HEK293T (cell line): ENCODE measurements at places on chromosomes 2 and 18.
A peak's percentile ranks its signal among the peaks of the same experiment; 100 is the strongest.

- no peak for DNase-seq
Measured at GRCh38 chr2:2325516-2325915, 5.6 kb downstream of the MYT1L start.

DNA sequence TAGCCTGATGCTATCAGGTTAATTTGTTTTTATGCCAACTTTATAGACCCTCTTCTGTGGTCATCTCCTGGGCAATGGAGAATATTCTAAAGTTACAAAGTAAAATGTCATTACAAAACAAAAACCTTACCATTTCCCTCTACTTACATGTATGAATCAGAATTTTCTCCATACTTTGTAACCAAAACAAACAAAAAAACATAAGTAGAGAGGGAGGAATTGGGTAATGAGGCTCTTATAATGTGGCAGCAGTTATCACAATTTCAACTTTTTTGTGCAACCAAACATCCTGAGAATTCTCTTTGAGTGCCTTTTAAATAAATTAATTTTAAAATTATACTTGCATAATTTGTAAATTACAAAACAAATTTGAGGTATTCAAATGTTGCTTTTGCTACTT lies 332.8 kb downstream of the TXNL1 start:
- no peak for DNase-seq

GRCh38 chr2:9484533-9484932 lies 10.2 kb downstream of the IAH1 start:
- DNase-seq = no peak

DNA sequence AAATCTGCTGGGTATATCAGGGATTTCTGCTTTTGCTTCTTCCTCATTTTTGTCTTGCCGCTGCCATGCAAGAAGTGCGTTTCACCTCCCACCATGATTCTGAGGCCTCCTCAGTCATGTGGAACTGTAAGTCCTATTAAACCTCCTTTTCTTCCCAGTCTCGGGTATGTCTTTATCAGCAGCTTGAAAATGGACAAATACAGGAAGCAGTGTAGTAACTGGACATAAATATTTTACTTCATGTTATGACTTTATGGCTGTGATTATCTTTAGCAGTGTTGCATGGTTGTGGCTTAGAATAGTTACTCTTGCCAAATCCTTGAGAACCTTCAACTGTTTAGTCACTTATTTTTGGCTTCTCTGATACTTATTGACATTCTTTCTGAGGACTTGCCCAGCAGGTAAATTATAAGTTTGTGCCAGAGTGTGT lies 66.2 kb upstream of the DLX2 start:
- no peak for DNase-seq

DNA sequence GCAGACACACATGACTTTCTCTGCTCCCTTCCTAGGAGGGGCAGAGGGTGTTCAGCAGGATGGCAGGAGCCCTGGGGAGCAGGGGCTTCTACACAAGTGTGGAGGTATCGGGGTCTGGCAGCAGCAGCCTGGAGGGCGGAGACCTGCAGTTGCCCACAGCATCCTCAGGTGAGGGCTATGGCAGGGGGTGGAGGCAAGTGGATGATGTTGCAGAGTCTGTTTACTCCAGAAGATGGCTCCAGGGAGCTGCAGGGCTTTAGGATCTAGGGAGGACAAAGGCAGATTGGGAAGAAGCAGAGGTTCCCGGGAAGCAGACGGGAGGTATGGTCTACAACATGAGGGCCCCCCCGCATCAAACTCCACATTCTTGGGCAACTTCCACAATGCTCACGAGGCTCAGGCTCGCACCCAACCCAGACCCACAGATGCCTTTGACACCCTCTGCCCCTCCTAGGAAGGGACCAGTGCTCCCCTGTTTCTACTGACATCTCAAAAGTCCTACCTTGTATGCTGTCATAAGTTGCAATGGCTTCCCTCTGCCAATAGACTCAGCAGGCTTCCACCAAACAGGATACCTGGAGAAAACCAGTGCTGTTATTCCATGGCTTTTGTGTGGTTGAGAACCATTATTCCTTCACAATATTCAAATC lies 12.0 kb upstream of the ATP6V1C2 start:
- peak; percentile 71 for DNase-seq

GRCh38 chr2:70007151-70007550 lies 45.7 kb upstream of the ASPRV1 start:
- no peak for DNase-seq

DNA sequence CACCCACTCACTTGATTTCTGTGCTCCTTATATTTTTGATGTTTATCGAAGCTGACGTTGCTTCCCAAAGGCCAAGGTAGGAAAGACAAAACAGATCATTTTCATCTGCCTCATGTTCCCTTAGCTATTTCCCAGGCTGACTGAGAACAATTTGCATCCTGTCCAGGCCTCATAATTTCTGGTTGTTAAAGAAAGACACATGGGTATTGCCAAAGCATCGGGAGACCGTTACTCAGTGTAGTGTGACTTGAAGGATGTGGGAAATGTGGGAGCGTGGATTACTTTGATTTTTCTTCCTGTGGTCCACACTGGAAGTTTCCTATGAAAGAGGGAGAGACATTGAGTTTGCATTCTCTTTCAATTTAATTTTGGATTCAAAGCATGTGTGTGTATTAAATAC lies 204.6 kb downstream of the TRIB2 start:
- DNase-seq = no peak

GRCh38 chr18:74540652-74541421 lies 6.5 kb downstream of the CNDP1 start:
- no peak for DNase-seq

DNA sequence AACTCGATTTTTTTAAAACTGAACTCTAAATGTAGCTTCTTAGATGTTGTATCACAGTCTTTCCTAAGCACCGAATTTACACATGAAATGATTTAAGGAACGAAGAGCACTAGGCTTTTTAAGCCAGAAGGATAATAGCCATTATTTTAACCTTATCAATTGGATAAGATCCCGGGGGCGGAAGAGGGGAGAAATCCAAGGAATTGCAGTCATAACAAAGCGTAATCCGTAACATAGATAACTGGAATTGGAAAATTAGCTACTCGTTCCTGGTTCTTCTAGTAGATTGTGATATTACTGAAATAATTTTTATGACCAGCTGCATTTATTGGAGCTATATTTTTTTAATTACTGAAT lies 988 bp upstream of the KANSL1L start:
- no peak for DNase-seq

DNA sequence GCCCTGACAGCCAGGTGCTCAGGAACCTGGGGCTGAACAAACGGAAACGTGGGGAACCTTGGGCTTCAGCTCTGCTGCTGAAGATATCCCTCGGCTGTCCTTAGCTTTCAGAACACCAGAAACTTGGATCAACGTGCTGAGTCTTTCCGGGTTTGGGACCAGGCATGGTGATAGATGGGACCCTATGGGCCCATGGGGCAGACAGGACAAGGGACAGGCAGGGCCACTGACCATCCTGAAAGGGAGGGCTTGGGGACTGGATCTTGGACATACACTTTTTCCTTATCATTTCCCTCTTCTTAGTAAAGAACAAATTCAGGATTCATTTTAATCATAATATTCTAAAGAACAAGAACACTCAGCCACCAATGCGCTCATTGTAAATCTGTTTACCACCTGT lies 16.3 kb upstream of the HES6 start:
- no peak for DNase-seq

DNA sequence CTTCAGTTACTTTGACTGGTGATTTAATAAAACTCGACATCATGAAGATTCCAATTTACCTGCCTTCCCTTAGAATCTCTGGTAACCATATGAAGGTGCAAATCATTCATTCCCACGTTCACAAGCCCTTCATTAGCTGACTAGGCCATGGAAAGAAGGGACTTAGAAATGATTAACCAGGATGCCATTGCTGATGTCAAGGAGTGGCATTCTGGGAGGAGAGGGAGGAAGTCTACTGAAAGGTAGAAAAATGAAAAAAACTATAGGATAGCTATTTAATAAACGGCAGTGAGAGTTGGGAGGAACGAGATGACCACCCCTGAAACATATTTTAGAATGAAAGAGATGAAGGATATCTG lies 1.4 kb downstream of the ATIC start:
- no peak for DNase-seq

GRCh38 chr18:574865-575645 lies 5.1 kb upstream of the CETN1 start:
- DNase-seq = no peak

DNA sequence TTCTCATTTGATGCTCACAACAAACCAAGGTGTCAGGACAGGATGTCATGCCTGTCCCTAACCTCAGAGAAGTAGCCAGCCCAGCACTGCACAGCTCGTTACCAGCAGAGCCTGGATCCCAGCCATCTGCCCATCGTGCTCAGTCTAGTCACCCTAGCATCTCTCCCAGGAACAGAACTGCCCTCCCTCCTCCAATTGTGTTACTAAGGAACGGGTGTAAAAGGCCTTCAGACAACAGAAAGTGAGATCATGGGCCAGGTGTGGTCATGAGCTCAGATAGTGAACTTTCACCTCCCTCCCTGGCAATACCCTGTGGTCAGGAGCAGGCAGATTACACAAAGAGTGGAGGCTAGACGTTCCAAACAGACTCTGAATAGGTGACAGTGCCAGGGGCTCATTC lies 111.8 kb upstream of the PPP1CB start:
- DNase-seq = no peak

DNA sequence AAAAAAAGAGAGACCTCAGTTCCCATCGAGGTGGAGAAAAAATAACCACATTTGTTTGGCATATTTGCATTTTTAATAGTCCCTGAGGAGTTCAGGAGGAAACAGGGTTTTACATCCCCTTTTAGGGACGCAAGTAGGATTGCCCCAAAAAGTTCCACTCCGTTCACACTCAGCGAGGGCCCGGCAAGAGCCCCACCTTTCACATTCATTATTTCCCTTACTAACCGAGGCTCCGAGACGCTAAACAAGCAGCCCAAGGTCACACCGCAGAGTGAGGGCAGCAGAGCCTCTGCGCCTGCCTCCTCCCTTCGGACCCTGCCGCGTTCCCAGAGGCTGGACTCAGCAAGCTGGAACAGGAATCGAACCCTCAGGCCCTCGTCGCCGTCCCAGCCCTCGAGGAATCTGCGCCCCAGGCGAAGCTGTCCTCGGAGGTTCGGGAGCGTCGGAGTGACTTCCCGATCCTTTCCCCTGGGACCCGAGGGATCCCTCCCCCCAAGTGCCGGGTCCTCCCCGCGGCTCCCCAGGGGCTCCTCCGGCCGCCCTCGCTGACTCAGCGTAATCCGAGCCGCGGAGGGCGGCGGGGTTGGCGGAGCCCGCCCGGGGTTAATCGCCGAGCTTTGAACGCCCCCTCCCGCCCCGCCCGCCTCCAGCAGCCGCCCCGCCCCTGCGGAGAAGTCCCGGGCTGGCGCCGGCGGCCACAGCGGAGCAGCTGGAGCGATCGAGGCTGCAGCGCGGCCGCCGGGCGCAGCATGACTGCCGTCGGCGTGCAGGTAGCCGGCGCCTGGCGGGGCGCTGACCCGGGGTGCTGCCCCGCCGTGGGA lies at the start of gene TMEM37:
Gene TMEM37, plus strand, starts transcription at position 700 of the 821 bp plus-strand sequence. Its CDS starts 50 bp downstream, at position 750.
- peak; percentile 85 for DNase-seq

DNA sequence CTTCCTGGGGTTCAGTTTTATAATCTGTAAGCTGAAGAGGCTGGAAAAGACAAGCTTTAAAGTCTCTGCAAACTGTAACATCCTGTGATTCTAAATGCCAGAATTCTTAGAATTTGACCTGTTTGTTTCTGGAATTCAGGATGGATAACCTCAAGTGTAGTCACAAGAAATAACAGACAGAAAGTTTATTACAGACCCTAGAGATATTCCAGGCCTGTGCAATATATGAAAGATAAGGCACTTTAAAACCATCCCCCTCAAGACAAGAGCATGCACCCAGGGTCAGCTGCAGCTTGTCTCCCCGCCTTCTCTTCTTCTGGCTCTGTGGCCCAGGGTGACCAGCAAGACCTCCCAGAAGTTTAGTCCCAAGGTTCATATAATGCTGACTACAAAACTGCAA lies 298.7 kb upstream of the ACVR2A start:
- no peak for DNase-seq

- no peak for DNase-seq
Measured at GRCh38 chr18:74273394-74273793, 18.4 kb downstream of the CYB5A start.

DNA sequence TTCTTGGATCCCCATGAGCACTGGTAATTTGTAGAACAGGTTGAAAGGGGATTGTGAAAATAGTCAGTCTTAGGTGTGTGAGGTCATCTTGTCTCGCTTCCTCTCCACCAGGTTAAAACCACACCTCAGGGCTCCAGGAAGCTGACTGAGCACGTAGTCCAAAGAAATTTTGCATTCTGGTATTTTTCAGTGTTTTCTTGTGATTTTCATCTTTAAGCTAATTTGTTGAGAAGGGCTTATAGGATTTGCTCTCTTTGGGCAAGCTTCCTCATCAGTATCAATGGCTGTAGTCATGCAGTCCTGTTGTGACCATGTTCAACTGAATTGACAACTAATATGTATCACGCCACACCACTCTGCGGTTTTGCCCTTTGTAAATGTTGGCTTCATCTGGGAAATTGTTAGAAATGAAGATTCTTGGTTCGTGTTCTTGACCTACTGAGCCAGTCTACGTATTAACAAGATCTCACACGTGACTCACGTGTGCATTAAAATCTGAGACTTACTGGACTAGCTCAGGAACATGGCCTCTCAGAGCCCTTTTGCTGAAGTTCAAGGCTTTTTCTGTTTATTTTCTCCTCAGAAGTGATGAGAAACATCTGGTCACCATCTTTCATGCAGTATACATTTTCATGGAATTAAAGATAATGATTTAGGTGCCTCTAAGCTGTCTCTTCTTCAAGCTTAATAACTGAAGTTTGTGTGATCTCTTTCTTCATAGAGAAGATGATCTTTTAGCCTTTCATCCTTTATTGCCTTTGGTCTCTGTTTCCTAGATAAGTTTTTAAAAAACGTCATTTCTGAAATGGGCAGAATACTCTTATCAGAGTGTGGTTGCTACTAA lies 32.8 kb downstream of the FMNL2 start:
- no peak for DNase-seq

DNA sequence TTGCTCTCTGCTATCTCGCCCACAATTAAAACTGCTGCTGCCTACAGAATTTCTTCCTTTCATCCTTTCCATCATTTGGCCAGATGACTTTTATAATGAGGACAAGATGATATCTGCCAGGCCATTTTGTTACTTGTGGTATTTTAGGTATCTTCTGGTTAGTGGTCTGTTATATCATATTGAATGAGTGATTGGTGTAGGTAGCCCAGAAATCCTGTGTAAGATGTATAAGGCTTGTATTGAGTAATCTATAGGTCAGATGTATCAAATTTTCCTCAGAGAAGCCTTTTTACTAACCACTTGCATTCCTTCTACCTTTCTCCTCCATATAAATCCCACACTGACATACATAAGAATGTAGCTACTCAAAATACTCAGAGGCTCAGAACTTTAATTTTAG lies 118.3 kb downstream of the UBR3 start:
- DNase-seq = no peak

DNA sequence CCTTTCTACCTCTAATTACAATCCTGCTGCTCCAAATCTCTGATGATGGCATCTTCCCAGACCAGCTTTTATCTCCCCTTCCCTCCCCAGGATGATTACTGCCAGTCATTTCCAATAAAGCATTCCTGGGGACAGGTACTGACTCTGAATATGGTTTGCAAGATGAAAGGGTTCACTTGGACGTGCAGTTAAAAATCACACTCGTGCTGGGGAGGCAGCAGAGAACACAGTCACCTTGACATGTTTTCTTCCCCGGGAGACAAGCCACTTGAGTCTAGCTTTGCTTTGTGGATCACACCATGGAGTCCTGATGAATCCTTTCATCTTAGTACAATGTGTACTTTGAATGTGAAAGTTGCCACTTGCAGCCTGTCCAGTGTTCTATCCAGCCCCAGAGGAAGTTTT lies 175.0 kb downstream of the ALPK2 start:
- no peak for DNase-seq
